Left ventricle myocardium superior (tissue), 1 donor: ENCODE measurements at places on chromosomes 6 and 20. TPM values are rescaled to one million over a fixed set of nuclear protein-coding genes. Genes with fewer than 3 reads are reported as not detected.

- DNase-seq: no peak
Measured at GRCh38 chr6:147551976-147552375, 43.5 kb downstream of the SAMD5 start.

GRCh38 chr6:7545316-7546019, 4.0 kb downstream of the DSP start:
- no peak for DNase-seq

Gene ULBP3
- 1.1 TPM for total RNA-seq

GRCh38 chr20:51678026-51678697, 90.0 kb downstream of the ATP9A start:
- DNase-seq: no peak

DNA sequence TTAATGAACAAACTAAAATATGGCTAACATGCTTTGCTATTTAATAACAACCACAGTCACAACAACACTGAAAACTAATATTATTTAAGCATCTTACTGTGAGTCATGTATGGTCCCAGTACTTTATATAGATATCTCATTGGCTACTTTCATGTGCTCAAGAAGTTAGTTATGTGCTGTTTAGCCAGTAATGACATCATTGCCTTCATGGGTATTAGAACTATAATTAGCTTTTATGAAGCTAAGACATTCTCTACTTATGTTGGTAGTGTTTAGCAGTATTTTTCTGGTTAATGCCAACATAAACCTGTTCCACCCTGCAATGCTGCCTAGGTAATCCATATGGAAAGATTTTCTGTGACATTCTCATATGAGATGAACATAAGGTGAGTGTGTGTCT, 56.1 kb downstream of the ADGRG6 start:
- no peak for DNase-seq

Gene FOXA2
- not detected for total RNA-seq

DNA sequence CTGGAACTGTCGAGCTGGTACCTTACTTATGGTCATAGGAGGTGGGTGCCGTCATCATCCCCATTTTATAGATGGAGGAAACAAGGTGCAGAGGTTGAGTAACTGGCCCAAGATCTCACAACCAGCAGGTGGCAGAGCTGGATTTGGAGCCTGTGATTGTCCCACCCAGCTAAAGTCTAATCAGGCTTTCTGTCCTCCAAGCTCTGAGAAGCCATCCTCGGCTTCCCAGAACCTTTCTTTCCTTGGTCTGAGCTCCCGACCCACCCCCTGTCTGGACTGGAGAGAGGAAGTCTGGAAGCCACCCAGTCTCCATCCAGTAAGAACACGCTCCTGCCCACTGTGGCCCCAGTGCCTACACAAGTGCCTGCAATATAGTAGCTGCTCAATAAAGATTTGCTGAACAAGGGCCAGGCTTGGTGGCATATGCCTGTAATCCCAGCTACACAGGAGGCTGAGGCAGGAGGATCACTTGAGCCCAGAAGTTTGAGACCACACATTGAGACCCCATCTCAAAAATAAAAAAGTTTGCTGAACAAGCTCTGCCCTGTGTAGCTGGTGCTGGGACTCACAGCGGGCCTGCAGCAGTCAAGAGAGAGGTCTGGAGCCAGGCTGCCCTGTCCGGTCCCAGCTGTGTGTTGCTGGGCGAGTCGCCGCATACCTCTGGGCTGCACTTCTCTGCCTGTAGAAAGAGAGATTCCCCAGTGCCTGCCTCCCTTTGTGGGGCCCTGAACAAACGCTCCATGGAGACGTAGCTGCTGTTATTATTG, 32.5 kb upstream of the DLGAP4 start:
- DNase-seq: no peak

Gene IMPG1
- not detected for total RNA-seq
